Osteoblast (primary cell): ENCODE measurements at places on chromosomes 13 and 19. TPM values are rescaled to one million over a fixed set of nuclear protein-coding genes. Genes with fewer than 3 reads are reported as not detected.
A peak's percentile ranks its signal among the peaks of the same experiment; 100 is the strongest.

The KCNC3 gene
- total RNA-seq, result under 0.01 TPM in 1 of 2 replicates, not detected in the other

The TYROBP gene
- total RNA-seq, result 0.36 TPM in 1 of 2 replicates, not detected in the other

The UCHL3 gene
- total RNA-seq, result 15.6 and 25.3 TPM in 2 replicates

- no peak for DNase-seq
These were observed 12.7 kb upstream of the ZNF431 start for GRCh38 chr19:21128901-21129698.

DNA sequence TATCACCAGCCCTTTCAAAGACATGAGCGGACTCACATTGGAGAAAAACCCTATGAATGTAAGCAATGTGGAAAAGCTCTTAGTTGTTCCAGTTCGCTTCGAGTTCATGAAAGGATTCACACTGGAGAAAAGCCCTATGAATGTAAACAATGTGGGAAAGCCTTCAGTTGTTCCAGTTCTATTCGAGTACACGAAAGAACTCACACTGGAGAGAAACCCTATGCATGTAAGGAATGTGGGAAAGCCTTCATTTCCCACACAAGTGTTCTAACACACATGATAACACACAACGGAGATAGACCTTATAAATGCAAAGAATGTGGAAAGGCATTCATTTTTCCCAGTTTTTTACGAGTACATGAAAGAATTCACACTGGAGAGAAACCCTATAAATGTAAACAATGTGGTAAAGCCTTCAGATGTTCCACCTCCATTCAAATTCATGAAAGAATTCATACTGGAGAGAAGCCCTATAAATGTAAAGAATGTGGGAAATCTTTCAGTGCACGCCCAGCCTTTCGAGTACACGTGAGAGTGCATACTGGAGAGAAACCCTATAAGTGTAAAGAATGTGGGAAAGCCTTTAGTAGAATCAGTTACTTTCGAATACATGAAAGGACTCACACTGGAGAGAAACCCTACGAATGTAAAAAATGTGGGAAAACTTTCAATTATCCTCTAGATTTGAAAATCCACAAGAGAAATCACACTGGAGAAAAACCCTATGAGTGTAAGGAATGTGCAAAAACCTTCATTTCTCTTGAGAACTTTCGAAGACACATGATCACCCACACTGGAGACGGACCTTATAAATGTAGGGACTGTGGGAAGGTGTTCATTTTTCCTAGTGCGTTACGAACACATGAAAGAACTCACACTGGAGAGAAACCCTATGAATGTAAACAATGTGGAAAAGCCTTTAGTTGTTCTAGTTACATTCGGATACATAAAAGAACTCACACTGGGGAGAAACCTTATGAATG lies 17.6 kb downstream of the ZNF791 start:
- peak; percentile 14 for DNase-seq

DNA sequence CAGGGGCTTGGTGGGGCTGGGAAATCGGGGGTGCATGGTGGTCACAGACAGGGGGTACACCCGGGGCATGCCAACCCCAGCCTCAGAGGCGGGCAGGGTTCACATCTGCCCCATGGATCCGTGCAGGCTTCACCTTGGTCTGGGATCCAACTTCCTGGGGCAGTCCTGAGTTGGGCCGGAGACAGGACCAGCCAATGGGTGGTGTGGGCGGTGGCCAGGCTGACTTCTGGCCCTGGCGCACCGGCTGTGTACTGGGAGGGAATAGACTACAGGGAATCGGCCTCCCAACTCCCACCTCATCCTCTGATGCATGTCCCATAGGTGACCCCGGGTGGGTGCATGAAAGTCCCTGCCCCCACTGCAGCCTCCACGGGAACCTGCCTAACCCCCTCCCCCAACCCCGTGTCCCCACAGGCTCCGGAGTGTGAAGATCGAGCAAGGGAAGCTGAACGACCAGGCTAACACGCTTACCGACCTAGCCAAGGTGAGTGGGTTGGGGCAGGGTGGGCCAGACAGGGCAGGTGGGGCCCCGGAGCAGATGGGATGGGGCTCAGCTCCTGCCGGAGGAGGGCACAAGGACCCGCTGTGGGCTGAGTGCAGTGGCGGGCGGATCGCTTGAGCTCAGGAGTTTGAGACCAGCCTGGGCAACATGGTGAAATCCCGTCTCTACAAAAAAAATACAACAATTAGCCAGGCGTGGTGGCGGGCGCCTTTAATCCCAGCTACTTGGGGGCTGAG lies 14.7 kb upstream of the ARRDC2 start:
- peak; percentile 60 for DNase-seq

DNA sequence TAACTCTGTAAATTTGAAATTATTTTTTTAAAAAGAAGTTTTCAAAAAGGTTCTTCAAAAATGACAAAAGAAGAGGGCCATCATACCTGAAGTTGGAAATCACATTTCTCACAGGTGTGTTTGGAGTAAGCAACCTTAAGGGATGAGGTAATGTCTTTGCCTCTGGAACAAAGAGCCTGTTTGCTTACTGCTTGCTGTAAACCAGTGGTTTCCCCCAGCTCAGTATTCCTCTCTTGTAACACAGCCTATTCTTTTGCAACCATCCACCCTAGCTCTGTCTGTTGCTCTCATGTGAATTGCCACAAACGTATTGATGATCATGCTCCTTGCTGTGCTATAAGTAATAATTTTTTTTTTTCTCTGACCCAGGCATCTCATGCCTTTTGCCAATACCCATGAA lies 38.1 kb downstream of the UCHL3 start:
- no peak for DNase-seq

DNA sequence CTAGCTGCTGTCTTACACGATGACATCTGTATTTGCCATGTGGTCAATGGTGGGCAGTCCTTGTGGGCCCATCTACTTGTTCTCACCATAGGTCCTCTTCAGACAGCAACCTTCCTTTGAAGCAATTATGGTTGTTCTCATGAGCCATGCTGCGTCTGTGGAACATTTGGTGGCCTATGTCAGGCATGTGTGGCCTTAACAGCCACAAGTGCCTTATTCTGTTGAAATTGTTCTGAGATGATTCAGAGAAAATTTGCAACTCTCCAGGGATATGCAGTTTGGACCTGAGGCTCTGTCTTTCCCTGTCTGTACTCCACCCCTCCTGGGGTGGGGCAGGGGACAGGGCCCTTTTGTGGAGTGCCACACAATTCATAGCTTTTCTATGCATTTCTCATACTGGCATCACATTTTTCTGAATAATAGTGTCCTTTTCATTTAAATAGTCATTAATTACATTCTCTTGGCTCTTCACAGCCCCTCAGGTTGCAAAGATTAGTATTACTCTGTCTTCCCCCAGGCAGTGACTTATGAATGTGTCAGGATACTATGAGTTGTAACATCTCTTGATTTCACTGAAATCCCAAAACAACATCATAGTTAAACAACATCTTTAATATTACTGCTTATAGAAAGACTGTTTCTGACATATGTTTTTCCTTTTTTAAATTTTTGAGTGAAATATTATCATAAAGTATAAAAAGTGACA lies 102.1 kb downstream of the ITGBL1 start:
- no peak for DNase-seq
